Calu3 (cell line): ENCODE measurements at places on chromosomes 13 and 19.

- DNase-seq, result peak; percentile 45
Observed at GRCh38 chr19:6239401-6239844, 40.4 kb downstream of the MLLT1 start.

DNA sequence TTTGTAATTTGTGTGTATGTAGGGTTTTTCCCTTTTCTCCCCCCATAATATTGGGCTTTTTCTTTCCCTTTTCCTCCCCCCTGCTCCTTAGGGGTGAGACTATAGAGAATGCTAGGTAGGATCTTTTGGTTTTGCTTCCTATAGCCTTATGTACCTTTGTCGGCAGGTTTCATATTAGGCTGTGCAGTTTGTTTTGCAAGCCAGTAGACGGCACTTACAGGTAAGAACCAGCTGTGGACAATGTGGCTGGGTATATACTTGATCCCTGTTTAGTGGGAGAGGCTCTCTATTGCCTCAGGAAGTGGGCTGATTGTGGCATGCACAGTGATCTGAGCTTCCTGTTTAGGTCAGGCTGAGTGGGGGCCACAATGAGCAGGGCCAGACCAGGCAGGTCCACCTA lies 359.2 kb upstream of the OBI1 start:
- DNase-seq, result no peak

- peak; percentile 90 for DNase-seq
Observed at GRCh38 chr19:41310033-41310831, at the start of gene CCDC97. Gene CCDC97, plus strand, starts transcription at chr19:41310172. Its CDS starts 139 bp downstream, at chr19:41310311.

GRCh38 chr13:37868691-37869505 lies 674 bp downstream of the TRPC4 start:
- DNase-seq, result no peak

GRCh38 chr13:94233401-94233800 lies 246.1 kb downstream of the DCT start:
- DNase-seq, result no peak

GRCh38 chr13:72295153-72295552 lies 428.1 kb upstream of the DACH1 start:
- DNase-seq, result no peak

DNA sequence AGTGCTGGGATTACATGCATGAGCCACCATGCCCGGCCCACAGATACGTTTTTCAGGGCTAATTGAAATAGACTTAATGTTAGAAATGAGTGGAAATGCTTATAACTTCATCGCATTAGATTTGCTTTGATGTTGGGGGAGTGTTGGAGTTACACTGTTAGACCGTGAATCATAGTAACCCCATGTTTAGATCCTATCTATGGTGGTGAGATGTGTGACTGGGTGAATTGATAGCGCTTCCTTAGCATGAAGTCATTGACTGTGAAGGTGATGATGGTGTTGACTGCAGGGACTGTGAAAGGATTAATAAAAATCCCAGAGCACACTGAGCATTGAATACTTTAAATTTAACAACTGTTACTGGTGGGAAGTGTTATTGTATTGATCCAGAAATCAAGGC lies 1.7 kb downstream of the ZNF264 start:
- DNase-seq, result no peak

- no peak for DNase-seq
Observed at GRCh38 chr19:2970201-2970835, 7.0 kb upstream of the TLE6 start.

DNA sequence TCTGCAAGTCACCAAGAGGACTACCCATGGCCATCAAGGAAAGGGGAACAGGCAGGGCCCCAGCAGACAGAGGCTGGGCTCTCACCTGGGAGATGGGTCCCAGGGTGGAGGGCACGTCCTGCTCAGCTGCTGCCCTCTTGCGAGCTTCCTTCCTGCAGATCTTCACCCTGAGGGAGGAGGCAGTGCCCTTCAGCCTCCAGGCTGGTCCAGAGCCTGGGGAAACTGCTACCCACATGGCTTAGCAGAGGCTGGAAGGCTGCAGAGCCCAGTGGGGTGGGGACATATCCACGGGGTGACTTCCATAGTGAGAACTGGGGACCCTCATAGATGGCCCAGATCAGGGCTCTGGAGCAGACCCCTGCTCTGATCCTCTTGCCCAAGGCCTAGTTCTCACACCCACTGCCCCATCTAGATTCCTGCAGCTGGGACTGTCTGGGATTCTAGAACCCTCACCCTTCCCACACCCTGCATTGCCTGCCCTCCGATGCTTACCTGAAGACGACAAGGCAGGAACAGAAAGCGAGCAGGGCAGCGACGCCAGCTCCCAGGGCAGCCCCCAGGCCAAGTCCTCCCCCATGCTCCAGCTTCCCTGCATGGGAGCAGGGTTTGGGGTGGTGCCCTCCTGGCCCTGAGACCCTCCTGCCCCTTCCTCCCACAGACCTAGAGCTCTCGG lies 9.0 kb downstream of the SIGLEC11 start:
- DNase-seq, result no peak

DNA sequence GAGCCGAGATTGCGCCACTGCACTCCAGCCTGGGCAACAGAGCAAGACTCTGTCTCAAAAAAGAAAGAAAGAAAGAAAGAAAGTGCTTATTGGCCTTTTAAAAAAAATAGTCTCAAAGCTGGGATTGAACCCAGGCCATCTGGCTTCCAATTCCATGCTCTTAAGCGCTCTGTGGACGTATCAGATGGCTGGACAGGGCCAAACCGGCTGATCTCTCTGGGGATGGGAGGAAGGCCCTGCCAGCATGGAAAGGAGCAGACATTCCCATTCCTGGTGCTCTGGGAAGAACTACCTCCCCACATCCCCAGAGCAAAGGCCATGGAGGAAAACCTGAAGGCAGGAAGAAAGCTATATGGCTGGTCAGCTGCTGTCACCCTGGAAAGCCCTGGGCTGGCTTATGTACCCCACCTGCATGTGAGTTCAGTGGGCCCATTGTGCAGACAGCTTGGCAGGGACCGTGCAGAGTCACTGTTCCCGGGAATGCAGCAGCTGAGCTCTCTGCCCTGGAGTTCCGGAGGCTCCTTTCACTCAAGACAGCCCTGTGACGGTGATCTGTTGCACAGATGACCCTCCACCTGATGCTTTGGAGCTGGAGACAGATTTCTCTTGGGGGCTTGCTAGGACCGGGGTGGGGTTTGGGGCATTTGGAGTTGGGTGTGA lies 84.3 kb downstream of the SIPA1L3 start:
- DNase-seq, result no peak

GRCh38 chr13:68078874-68079273 lies 848.7 kb upstream of the PCDH9 start:
- DNase-seq, result no peak

- peak; percentile 93 for DNase-seq
Observed at GRCh38 chr19:51570962-51571575, at the start of gene ZNF175. Gene ZNF175, plus strand, starts transcription at chr19:51571283. Its CDS starts 2,047 bp downstream, at chr19:51573330.

DNA sequence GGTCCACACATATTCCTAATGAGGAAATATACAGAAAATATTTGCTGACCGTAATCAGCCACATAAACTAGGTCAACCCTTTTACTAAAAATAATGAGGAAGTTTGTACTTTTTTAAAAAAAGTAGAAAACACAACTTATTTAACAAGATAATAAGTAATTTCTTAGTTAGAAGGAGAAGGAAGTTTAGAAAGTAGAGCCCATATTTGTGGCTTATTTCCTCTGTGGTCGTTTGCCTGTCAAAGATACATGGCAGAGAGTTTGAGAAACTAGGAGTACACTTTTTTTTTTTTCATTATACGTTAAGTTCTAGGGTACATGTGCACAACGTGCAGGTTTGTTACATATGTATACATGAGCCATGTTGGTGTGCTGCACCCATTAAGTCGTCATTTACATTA lies 1205.2 kb upstream of the MIR17HG start:
- no peak for DNase-seq

DNA sequence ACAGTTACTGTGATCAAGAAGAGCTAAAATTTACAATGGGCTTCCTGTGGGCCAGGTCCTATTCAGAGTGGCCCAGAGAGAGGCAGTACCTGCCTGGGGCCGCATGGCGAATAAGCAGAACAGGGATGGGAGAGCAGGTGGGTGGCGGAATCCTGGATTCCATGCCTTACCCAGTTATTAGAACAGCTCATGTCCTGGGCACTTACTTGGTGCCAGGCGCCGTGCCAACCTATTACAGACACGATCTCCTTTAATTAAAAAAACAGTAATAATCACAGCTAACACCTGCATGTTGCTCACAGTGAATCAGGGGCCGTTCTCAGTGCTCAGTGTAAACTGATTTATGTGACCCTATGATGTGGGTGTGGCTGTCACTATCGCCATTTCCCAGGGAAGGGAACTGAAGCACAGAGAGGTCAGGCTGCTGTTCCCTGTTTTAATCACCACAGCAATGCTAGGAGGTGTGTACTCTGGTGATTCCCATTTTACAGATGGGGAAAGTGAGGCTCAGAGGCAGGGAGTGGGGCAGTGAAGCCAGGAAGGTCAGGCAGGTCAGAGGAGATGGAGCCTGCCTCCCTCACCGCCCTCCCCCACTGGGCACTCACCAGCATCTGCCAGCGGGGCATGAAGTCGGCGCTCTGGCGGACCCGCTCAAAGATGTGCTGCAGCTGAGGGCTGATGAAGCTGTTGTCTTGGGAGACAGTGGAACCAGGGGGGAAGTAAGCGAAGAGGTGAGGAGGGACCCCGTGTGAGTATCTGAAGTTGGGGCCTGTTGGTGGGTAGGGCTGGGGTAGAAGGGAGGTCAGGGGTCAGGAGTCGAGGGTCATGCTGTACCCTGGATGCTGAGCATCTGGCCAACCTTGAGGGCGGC lies 12.0 kb downstream of the COQ8B start:
- DNase-seq, result no peak

DNA sequence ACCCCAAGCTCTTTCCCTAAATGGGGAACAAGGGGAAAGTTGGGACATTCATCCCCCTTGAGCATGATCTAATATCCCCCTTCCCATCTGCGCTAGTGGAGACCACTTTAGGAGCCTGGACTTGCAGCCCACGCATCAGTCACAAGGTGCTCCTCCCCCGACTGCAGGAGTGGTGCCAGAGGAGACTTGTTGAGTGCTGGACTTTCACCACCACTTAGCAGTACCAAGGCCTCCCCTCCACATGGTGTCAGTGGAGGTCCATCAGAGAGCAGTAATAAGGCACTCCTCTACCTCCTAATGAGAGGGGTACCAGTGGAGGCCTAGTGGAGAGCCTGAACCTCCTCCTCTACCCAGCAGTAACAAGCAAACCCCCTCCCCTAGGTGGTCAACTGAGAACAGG lies 22.5 kb downstream of the CAB39L start:
- peak; percentile 7 for DNase-seq

GRCh38 chr19:10104665-10105508 lies 1.3 kb upstream of the PPAN start:
- no peak for DNase-seq

DNA sequence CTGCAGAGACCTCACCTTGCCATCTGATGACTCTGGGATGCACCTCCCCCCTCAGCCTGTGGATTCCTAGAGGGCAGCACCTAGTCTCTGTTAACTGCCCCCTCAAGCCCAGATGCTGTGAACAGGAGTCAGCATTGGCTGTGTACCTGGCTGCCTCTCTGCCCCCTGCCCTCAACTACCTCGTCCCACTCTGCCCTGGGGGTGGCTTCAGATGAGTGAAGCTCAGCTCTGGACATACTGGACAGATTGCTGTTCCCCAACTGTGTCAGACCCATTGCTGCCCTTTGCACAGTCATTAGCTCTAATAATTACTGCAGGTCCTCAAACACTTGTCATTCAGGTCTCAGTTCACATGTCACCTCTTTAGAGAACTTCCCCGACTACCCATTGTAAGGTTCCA lies 182.1 kb upstream of the TSHZ3 start:
- no peak for DNase-seq

GRCh38 chr13:79679334-79679733 lies 198.4 kb downstream of the NDFIP2 start:
- DNase-seq, result peak; percentile 48

DNA sequence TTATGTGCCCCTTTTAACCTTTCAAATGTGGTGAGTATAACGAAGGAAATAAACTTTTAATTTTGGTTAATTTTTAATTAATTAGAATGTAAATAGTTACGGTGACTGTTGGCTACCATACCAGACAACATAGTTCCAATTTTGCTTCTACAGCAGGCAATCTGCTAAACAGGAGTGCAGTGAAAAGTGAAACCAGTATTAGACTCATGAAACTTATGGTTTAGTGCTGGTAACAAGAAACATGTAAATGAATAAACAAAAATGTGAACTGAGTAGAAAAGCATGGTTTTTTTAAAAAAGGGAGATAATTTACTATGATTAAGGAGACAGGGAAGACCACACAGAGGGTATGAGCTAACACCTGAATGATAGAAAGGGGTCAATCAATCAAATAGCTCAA lies 478.4 kb downstream of the PCDH9 start:
- no peak for DNase-seq

DNA sequence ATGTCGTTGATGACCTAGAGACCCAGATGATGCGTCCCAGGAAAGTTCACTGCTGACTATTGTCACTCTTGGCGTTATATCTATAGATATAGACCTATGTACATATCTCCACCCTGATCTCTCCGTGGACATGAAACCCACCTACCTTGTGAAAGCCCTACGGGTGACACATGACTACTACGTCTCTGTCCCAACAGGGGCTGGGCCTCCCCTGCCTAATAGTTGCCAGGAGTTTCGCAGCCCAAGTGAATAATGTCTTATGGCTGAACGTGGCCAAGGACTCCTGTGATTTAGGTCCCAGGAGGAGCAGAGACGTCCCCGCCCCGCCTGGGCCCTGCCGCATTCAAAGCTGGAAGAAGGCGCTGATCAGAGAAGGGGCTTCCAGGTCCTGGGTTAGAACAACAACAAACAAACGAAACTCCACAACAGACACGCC lies 4.9 kb upstream of the POU4F1 start:
- no peak for DNase-seq

DNA sequence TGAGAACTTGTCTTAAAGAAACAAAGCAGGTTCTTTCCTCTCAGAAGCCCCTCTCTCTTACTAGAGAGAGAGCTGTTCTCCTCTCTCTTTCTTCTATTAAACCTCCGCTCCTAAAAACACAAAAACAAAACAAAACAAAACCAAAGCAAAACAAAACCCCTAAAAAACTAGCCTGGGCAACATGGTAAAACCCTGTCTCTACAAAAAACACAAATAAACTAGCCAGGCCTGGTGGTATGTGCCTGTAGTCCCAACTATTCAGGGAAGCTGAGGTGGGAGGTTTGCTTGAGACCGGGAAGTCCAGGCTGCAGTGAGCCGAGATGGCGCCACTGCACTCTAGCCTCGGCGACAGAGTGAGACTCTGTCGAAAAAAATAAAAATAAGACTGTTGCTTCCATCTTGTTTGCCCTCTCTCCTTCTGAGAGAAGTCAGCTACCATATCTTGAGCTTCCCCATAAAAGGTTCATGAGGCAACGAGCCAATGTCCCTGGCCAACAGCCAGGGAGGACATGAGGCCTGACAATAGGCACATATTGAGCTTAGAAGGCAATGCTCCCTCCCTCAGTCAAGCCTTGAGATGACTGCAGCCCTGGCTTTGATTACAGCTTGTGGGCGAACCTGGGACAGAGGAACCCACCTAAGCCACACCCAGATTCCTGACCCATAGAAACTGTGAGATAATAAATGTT lies 17.5 kb upstream of the FLT3 start:
- DNase-seq, result no peak

DNA sequence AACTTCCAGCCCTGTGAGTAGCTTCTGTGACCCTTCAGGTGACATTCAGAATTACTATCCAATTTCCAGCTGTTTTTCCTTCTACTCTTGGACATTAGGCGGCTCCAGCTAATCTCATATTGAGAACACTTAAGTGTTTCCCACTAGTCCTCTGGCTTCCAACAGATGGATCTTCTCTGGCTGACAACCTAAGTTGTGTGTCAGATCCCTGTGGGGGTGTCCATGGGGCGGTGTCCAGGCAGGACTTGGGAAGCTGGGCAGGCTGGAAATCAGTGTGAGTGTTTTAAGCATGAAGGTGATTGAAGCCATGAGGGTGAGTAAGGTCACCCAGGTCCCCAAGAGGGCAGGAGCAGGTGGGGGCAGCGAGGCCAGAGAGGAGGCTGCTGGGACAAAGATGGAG lies 10.1 kb downstream of the CNOT3 start:
- DNase-seq, result no peak
